CD8-positive, alpha-beta memory T cell (primary cell): ENCODE measurements at places on chromosomes 2 and 18. TPM values are rescaled to one million over a fixed set of nuclear protein-coding genes. Genes with fewer than 3 reads are reported as not detected.

Gene NEUROD1
- not detected for total RNA-seq

- no peak for DNase-seq
These were observed 632.3 kb downstream of the LRP1B start for GRCh38 chr2:141498561-141498960.

DNA sequence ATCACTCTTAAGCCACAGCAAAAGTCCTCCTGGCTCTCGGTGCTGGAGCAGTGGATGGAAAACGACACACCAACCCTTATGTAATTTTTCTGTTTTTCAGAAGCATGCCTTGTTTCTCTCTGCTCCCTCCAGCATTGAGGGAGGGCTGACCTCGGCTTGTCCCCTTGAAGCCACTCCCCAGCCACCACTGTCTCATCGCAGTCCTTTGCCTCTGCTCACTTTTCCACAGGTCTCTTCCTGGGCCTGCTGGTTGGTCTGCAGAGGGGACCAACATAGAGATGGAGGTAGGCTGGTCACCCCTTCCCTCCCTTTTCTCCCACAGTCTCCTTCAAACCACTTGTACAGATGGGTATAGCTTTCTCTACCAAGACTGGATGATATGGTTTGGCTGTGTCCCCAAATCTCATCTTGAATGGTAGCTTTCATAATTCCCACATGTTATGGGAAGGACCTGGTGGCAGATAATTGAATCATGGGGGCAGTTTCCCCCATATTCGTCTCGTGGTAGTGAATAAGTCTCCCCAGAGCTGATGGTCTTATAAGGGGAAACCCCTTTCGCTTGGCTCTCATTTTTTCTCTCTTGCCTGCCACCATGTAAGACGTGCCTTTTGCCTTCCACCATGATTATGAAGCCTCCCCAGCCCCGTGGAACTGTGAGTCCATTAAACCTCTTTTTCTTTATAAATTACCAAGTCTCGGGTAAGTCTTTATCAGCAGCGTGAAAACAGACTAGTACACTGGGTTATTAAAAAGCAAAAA is 14.3 kb upstream of the RIOK3 start:
- DNase-seq: no peak

GRCh38 chr2:55875434-55876135 is 48.0 kb downstream of the EFEMP1 start:
- DNase-seq: no peak

- DNase-seq: no peak
These were observed 83.5 kb downstream of the EIPR1 start for GRCh38 chr2:3294069-3294468.

Gene SCN2A
- total RNA-seq: not detected

GRCh38 chr2:73937103-73937885 is 10.6 kb downstream of the DGUOK start:
- DNase-seq: no peak

Gene ICOS
- 87.2 TPM for total RNA-seq

Gene CTAGE1
- total RNA-seq: not detected
